ENCODE measurements at places on chromosomes 4 and X.

DNA sequence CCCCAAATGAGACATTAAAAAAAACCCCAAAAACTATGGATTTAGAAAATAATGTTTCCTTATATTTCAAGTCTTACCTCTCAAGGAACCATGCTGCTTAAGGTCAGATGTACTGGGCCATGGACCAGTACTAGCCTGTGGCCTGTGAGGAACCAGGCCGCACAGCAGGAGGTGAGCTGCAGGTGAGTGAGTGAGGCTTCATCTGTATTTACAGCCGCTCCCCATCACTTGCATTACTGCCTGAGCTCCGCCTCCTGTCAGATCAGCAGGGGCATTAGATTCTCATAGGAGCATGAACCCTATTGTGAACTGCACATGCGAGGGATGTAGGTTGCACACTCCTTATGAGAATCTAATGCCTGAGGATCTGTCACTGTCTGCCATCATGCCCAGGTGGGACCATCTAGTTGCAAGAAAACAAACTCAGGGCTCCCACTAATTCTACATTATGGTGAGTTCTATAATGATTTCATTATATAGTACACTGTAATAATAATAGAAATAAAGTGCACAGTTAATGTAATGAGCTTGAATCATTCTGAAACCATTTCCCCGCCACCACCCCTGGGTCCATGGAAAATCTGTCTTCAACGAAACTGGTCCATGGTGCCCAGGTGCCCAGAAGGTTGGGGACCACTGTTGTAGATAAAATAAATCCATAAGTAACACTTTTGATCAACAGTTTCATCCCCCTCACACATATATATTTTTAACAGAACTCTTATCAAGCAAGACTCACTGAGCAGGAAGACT lies 105.3 kb upstream of the CBR4 start:
- DNase-seq = no peak

- DNase-seq = no peak
Measured at GRCh38 chr4:15089979-15090378, 87.7 kb downstream of the CPEB2 start.

DNA sequence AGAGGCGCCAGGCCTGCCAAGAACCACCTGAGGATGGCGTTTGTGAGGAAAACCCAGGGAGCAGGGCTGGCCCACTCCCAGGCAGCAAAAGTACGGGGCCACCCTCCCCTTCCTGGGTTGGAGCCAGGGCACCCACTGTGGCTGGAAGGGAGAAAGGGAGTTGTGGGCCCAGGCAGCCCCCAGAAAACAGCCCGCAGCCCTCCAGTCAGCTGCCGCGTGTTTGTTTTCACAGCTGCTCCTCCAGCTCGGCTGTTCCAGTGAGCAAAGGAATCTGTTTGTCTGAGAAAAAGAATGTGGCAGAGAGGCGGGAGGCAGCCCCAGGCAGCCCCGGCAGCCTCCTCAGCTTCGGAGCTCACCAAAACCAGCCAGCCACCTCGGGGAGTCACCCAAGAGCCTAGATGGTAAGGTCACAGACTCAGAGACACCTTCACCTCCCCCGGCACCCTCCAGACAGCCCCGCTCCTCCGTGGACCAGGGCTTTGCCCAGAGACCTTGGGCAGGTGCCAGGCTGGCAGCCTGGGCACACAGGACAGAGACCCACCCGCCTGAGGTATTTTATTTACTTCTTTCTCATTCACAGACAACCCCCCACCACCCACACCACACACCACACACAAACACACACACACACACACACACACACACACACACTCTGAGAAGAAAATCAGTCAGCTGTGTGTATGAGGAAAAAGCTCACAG lies 338.1 kb downstream of the BCOR start:
- DNase-seq = peak; percentile 53

DNA sequence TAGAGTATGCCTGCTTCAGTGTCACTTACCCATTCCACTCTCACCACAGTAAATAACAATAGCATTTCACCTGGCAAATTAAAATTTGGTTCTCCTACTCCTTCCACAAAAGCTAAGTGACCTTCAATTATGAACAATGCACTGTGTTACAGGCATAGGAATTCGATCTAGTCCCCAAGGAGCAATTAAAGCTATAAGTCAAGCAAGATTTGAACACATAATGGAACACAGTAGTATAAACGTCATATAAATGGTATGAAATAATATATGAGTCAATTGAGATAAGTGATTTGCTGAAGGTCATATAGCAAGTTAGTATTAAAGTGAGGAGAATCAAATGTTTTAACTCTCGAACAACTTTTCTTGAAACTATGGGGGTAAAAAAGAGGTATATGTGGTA lies 65.8 kb downstream of the ARAP2 start:
- no peak for DNase-seq

GRCh38 chr4:112111306-112111705 lies 33.9 kb upstream of the FAM241A start:
- no peak for DNase-seq

DNA sequence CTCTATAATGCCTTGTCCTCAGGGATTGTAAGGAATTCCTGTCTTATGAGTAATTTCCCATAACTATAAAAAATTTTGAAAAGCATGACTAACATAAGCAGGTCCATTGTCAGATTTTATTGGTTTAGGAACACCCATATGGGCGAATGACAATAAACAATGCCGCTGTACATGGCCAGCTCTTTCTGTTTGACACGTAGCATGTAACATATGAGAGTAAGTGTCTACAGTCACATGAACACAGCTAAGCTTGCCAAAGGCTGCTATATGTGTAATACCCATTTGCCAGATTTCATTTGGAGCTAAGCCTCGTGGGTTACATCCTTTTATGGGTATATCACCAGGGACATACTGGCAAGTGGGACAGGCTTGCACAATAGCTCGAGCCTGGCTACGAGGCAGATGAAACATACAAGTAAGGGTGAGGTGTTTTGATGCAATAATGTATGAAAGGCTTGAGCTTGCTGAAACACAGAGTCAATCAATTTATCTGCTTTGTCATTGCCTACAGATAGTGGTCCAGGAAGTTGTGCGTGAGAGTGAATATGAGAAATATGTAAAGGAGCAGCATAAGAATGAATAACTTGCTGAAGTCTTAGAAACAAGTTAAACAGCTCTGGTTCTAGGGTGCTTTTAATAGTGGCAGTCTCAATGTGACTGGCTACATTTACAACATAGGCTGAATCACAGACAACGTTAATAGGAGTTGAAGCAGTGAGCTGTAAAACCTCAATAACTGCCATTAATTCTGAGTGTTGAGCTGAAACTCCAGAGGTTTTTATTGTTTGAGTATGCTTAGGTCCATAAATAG lies 67.4 kb upstream of the UGT2B10 start:
- no peak for DNase-seq

- peak; percentile 3 for DNase-seq
Measured at GRCh38 chr4:43276321-43276720, 383.8 kb downstream of the GRXCR1 start.

DNA sequence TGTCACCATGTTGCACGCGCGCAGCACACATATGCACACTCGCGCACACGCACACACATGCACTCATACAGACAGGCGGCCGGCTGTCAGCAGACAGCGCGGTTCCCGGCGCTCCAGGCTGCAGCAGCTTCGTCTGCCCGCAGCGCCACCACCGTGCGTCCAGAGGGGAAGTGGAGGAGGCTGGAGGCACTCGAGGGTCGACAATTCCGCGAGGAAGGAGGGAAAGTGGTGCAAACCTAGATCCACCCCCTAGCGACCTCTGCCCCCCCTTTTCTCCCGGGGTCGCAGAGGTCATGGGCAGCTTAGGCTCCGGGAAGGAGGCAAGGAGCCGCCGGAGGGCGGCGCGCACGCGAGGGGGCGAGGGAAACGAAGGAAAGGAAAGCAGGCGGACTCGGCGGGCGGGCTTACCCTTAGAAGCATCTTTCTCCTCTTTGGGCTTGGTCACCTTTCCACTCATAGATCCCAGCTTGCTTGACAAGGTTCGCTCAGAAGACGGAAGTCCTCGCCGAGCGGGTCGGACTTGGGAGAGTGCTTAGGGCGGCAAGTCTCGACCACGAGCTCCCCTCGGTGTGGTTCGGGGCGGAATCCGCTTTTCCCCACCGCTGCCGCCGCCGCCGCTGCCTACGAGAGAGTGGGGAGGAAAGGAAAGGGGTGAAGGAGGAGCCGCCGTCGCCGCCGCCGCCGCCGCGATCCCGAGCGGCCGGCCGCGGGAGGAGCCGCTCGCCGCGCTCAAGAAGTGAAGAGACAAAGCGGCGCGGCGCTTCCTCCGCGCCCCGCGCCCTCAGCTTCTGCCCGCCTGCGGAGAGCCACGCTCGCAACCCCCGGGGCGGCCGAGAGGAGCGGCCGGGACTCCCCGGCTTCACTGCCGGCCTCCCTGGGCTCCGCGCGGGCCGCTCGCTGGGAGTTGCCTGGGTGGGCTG lies 326.6 kb upstream of the F9 start:
- peak; percentile 58 for DNase-seq

- DNase-seq = no peak
Measured at GRCh38 chrX:9488586-9488985, 23.7 kb downstream of the TBL1X start.

GRCh38 chrX:22360129-22360528 lies 87.4 kb downstream of the CBLL2 start:
- no peak for DNase-seq

DNA sequence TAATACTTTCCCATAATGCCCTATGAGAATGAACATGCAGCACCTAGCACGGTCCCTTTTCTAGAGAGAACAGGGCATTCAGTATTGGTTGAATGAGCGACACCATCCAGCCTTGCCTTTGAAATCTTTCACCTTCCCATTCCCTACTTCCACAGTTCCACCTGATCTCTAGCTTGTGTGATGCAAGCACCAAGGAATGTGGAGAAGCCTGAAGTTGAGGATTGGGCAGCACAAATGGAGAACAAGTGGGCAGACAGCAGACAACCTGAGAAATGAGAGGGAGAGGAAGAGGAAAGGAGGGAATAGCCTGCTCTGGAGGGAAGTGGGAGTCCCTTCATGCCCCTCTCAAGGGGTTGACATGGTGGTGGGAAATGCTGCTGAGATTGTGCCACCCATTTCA lies 365.1 kb upstream of the CXorf51A start:
- DNase-seq = no peak

DNA sequence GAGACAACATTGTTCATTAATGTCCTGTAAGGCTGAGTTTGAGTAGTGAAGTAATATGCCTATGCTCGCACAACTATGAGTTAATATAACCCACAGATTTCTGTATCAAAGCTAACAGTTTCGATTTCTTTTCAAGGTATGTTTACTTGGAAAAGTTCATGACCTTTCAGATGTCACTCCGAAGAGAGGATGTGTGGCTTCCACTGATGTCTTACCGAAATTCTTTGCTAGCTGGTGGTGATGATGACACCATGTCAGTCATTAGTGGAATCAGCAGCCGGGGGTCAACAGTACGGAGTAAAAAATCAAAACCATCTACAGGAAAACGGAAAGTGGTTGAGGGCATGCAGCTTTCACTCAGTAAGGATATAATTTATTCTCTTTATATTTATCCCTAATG lies 124.9 kb downstream of the STAG2 start:
- DNase-seq = no peak

- DNase-seq = peak; percentile 1
Measured at GRCh38 chr4:2829321-2829932, 14.2 kb upstream of the ADD1 start.

- no peak for DNase-seq
Measured at GRCh38 chr4:26120098-26120825, 200.6 kb upstream of the RBPJ start.

DNA sequence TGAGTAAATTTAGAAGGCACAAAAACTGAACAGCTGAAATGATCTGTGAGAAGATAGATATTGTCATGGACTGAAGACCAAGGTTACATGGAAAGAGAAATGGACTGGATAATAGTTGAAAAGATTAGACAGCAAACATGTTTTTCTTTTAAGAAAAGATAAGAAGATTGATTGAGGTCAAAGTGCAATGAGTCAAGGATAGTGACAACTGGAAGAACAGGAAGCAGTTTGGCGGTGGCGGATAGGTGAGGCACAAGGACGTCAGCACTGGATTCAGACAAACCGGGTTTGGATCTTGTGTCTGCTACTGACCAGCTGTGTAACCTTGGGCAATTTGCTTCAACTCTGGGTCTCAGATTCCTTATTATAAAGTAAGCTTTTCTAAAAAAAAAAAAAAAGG lies 2.0 kb upstream of the HPGD start:
- peak; percentile 69 for DNase-seq

DNA sequence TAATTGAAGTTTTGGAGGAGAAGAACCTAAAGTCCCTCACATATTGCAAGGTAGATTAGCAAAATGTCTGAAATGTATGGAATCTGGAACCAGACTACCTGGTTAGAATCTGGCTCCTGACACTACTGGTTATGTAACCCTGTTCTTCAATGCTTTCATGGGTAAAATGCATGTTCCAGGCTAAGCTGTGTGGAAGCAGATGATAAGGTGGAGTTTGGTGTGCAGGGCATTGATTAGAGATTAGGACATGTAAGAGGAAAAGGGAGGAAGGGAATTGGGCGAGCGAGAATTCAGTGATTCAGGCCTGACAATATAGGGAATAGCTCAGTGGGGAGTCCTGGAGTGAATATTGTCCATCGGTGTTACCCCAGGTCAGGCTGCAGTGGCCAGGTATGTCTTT lies 165.8 kb upstream of the SFRP2 start:
- no peak for DNase-seq

GRCh38 chr4:114225436-114225835 lies 246.0 kb upstream of the ARSJ start:
- no peak for DNase-seq

DNA sequence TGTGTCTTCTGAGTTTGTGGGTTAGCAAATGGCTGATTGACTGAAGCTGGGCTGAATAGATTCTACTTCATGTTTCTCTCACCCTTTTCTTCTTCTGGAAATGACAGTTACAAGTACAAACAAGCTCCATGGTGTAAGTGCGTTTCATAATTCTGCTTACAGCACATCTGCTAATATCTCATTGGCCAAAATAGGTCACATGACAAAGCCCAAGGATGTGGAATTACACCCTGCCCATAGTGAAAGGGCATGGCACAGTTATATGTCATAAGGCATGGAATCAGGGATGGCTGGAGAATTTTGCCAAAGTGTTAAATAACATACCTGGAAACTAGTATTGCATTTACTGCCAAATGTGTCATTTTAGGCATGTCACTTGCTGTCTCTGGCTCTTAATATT lies 327.2 kb downstream of the NKX6-1 start:
- no peak for DNase-seq

- peak; percentile 67 for DNase-seq
Measured at GRCh38 chr4:155582971-155583437, 83.6 kb upstream of the GUCY1A1 start.

- no peak for DNase-seq
Measured at GRCh38 chr4:78734441-78735162, 41.5 kb upstream of the BMP2K start.
